ENCODE measurements at places on chromosomes 3 and 15. TPM values are rescaled to one million over a fixed set of nuclear protein-coding genes. Genes with fewer than 3 reads are reported as not detected.
A peak's percentile ranks its signal among the peaks of the same experiment; 100 is the strongest.

DNA sequence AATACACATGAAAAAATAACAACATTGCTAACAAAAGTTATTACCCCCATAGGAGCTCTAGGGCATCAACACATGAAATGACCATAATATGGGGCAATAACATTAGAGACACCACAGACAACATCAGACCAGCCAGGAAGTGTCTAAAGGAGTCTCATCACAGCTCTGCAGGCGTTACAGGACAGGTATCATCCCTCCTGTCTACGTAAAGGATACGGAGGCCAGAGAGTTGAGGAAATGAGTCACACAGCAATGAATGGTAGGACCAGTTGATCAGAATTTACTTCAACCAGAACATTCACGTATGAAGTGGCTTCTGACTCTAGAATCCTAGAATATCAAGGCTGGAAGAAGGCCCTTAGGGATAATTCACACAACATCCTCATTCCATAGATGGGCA lies 1.8 kb downstream of the NME9 start:
- peaks cover 4% of the 10 kb centered on the region for H3K4me1 ChIP-seq
- H3K36me3 ChIP-seq = no peaks in the 10 kb centered on the region
- no peak overlapping the region for H3K4me3 ChIP-seq
- H3K27me3 ChIP-seq = no peaks in the 10 kb centered on the region
- H3K27ac ChIP-seq = no peak overlapping the region

DNA sequence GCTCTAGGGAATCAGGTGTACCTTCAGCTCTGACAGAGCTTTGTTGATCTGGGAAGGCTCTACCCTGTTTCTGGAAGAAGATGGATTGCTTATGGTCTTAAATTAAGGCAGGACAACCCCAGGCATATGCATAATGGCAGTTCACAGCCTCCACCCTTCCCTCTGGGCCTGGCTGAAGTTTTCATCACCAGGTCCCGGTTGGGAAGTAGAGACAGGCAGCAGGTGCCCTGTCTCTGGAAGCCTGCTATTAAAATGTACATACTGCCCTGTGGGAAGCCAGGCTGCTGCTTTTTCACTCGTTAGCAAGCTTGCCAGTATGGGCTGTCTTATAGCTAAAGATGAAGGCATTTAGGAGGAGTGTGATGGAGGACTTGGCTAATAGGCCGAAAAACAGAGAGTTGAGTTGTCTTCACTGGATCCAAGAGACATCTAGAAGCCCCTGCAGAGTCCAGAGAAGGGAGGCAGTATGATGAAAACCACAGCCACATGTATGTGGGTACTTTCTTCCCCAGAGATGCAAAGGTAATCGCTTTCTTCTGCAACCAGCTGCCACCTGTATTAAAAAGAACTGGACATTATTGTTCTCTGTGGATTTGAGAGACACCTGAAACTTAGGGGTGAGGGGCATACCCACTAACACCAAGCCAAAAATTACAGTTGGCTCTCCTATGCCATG lies 34.4 kb downstream of the ABHD2 start:
- H3K4me3 ChIP-seq = 0 out of 3 replicates have a peak overlapping the region, but pooled peaks have one; percentile 31
- peaks cover 4% of the 10 kb centered on the region for H3K36me3 ChIP-seq
- H3K4me1 ChIP-seq = 0 out of 2 replicates have a peak, but pooled peaks cover 2% of the 10 kb centered on the region
- no peak overlapping the region for H3K27ac ChIP-seq
- DNase-seq = no peak
- H3K27me3 ChIP-seq = no peaks in the 10 kb centered on the region

- DNase-seq = no peak
- no peaks in the 10 kb centered on the region for H3K36me3 ChIP-seq
- no peaks in the 10 kb centered on the region for H3K27me3 ChIP-seq
- peaks cover 5% of the 10 kb centered on the region for H3K4me1 ChIP-seq
These were observed 211.4 kb downstream of the NR1D2 start for GRCh38 chr3:24156466-24156865.

DNA sequence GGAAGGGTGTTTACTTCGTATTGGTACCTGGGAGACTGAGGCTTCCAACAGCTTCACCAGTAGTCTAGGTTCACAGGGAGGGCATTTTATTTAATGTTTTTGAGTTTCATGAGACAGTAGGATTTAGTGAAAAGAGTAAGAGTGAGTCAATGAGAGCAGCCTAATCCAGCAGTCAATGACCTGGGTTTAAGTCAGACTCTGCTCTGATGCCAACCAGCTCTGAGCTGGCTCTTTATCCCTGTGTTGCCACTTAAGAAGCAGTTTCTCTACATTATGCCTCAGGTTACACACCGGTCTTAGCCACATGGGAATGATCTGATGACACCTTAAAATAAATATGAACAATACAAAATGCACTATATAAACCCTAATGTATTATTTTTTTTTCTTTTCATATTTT lies 59.4 kb upstream of the KCNMB2 start:
- no peaks in the 10 kb centered on the region for H3K4me1 ChIP-seq
- H3K27me3 ChIP-seq = no peaks in the 10 kb centered on the region
- no peak overlapping the region for H3K4me3 ChIP-seq
- no peak for DNase-seq
- no peak overlapping the region for H3K27ac ChIP-seq

GRCh38 chr3:172467170-172467824 lies 19.0 kb upstream of the GHSR start:
- H3K27ac ChIP-seq = no peak overlapping the region
- DNase-seq = no peak
- H3K4me1 ChIP-seq = no peaks in the 10 kb centered on the region
- no peak overlapping the region for H3K4me3 ChIP-seq

ARRDC4 gene
- total RNA-seq = 8.1 TPM
